Stimulated activated CD4-positive, alpha-beta T cell treated with anti-CD3 and anti-CD28 coated beads, Interleukin-12 subunit alpha, Interleukin-12 subunit beta, amount 100 ng/mL, for 4 hours (primary cell): ENCODE measurements at places on chromosomes 12 and 14.

DNA sequence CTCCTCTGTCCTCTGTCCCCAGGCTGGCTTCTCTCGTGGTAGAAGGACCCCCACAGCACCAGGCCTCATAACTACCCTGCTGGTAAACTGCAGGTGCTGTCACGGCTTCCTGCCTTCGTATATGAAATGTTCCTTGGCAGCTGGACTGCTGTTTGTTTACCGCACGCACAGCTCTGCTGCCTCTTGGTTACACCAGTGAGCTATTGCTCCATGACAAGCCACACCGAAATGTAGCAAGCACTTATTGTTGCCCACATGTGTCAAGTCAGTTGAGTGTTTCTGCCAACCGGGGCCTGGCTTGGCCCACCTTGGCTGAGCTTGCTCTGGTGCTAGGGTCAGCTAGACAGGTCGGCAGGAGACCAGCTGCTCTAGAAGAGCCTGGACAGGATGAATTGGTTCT lies 21.7 kb upstream of the TCL1B start:
- no peak for DNase-seq

- DNase-seq: no peak
These were observed 10.6 kb downstream of the CEP128 start for GRCh38 chr14:80930836-80931389.

DNA sequence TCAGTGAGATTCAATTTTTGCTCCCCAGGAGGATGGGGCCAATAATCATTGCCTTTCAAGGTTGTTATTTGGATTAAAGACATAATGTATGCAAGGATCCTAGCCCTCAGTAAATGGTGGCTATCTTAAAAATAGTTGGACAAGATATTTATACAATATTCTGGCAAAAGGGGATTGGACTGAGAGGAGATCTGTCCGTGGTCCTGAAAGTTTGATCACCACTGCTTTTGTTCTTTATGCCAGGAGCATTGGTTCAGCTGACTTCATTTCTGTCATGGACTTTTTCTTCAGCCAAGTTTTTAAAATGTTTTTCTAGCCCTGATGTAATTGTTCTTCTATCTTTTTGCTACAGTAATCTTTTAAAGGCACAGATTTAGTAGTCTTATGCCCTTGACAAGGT lies 70.2 kb upstream of the TCL1A start:
- DNase-seq: no peak

DNA sequence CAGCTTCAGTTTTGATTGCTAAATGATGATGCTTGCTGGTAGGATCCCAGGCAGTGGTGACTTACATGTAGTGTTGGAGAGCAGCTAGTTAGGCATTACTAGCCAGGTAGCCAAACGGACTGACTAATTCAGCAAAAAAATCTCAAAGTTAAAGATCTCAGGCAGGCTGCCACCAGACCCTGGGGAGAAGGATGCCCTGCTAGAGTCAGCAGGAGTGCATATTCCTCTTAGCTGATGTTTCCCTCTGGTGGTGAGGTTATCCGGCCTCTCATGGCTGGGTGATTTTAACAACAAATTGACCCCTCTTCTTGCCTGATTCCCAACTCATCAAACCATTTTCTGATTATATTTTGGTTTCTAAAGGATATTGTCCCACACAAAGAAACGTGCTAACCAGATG lies 2.8 kb downstream of the EFS start:
- no peak for DNase-seq

DNA sequence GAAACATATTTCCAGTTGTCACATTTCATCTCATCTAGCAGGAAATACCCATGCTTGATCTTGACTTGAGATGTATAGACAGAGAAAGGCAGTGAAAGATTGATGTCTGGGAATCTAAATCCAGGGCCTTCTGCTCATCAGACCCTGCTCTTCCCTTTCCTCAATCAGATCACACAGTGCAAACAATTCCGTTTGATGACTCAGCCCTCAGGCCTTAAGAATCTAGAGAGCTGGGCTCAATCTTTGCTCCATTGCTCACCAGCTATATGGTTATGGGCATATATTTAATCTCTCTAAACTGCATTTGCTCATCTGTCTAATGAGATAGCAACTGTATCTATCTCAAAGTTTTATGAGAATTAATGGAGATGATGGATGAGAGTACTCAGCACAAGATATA lies 201.8 kb upstream of the CCDC196 start:
- no peak for DNase-seq

GRCh38 chr14:30225176-30225575 lies 297.5 kb upstream of the PRKD1 start:
- no peak for DNase-seq

DNA sequence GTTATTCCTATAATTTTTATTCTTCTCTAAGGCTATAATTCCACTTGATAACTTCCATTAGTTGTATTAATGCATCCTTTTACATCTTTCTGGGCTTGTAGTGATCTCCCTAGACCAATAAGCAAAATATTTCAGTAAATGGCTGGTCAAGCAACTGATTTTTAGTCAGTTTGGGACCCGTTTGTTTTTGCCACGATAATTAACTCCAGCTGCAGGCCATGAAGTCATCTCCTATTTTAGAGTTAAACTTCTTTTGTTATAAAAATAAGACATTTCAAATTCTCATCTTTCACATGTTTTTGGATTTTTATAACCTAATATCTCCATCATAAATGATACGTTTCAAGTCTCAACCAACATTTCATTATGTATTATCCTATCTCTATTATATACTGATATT lies 49.4 kb downstream of the MAGOHB start:
- no peak for DNase-seq

- DNase-seq: no peak
These were observed 50.5 kb downstream of the LMNTD1 start for GRCh38 chr12:25502596-25502995.

- no peak for DNase-seq
These were observed 109.0 kb upstream of the AMIGO2 start for GRCh38 chr12:47188576-47189441.

GRCh38 chr14:56799343-56799645 lies 11.0 kb downstream of the OTX2 start:
- no peak for DNase-seq

GRCh38 chr12:16884056-16884455 lies 278.1 kb upstream of the LMO3 start:
- no peak for DNase-seq

GRCh38 chr14:37709419-37710195 lies 114.2 kb downstream of the TTC6 start:
- DNase-seq: no peak

DNA sequence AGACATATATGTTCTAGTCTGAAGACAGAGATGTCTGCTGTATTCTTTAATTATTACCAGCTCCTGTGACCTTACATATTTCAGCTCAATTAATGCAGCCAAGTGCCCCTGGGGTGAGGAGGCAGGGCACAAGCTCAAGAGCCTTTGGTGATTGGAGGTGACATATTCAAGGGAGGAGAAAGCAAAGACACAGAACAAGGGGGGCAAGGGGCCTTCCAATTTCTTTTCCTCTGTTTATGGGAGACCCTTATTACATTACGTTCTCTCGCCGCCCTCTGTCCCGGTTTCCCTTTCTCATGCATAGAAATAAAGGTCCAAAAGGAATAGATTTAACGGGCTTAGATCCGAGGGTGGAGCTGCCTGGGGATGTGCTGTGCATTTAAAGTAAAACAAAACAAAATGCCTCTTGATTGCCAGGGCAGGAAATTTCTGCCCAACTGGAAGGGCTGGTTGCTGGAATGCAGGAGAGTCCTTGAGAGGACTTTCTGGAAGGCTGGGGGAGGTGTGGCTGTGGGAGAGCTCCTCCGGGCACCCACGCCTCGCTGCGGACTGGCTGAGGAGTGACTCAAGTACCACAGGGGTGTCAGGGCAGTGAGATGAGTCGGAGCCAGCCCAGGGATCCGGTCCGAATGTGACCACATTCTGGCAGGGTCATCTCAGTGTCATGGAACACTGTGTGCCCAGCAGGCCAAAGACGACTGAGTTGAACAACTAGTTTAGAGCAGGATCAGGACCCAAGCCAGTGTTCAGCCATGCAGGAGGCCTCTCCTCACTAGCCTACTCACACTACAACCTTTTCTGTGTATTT lies 32.1 kb upstream of the GSG1 start:
- no peak for DNase-seq

DNA sequence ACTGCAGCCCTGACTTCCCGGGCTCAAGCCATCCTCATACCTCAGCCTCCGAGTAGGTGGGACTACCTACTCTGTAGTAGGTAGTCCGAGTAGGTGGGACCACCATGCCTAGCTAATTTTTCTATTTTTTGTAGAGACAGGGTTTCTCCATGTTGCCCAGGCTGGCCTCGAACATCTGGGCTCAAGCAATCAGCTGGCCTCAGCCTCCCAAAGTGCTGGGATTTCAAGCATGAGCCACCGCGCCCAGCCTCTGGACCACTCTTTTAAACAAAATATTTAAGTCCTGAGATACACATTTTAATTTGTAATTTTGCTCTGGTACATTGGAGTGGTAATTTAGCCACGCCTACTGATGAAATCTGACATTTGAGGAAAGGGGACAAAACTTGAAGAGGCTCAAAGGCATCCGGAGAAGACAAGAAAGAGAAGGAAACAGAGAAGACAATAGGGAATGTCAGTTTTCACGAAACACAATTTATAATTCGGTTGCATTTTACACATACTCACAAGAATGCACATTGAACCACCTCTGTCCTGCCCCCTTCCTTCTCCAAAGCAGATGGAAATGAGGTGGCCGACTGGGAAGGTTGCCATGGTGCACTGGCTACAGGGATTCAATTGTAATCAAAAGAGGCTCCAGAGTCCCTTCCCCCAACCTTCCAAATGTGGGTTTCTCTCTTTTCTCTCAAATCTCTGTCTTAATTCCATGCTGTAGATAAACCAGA lies 9.7 kb upstream of the TUBA1A start:
- DNase-seq: no peak

GRCh38 chr12:84730561-84731162 lies 181.9 kb downstream of the SLC6A15 start:
- DNase-seq: no peak

DNA sequence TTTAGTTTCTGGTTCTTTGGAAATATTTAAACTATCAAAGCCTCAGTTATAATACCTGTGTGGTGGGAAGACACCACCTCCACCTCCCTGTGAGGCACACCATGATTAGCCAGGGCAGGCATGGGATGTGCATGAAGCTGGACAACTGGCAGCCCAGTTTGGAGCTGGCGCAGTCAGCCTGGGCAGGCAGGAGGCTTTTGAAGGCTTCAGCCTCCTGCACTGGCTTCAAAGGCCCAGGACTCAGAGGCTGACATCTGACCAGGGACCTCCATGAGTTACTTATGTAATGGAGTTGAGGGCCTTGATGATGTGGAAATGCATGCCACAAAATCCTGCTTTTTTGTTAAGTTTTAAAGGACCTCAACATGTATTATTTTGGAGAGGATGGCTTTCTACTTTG lies 30.3 kb downstream of the C14orf132 start:
- DNase-seq: no peak

DNA sequence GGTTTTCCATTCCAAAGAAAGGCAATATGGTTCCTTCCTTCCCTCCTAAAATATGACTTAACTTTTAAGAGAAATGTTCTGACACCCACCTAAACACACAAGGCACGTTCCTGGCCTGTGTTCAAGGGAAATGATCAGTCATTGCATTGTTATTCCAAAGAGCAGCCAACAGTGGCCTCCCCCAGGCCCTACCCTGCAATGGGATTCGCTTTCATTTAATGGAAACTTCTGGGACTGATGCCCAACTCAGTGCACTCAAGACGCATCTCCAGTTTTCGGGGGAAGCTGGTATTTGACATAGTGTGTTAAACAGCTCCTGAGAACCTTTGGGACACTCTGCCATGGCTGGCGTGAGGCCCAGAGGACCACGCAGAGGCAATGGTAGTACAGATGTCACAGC lies 65.9 kb downstream of the DDX51 start:
- DNase-seq: no peak

DNA sequence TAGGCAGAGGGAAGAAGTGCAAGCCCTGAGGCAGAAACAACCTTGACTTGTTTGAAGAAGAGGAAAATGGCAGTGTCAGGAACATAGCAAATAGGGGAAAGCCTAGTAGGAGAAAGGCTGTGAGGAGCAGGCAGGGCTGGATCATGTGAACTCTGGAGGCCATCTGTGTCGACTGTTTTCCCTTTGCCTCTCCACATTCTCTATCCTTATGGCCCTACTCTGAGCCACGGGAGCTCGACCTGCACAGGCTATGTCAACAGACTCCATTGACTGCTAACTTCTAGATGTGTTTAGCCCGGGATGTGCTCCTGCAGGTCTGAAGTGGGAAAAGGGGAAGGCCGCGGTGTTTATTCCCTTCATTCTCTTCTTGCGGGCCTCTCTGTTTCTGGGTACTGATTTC lies 35.2 kb downstream of the EGLN3 start:
- no peak for DNase-seq

GRCh38 chr12:120257041-120257821 lies 8.3 kb downstream of the PXN start:
- DNase-seq: no peak

DNA sequence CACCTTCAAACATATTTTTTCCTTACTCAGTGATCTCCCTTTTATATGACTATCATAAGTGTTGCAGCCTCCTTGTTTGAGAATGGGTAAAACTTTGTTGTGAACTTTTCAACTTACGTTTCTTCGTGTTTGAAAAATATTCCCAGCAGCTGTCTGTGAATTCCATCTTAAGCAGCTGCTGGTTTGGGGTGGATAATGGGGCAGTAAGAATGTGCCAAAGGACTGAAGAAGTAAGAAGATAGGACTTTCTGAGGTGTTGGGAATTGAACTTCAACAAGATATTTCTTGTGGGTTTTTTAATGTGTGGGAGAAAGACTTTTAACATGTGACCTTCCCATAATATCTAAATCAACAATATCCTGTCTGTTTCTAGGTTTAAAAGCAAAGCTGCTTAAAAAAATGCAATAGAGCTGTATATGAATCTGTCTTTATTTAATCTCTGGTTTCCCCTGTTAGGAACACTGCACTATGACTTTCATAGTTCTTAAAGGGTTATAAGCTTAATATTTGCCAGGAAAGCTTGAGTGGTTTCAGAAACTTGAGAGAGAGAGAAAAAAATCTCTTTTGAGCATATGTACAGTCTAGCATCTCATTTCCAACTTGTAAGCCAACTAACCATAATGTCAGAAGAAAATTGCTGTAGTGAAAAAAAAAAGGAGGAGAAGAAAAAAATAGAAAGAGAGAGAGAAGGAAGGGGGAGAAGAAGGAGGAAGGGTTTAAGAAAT lies 1659.2 kb upstream of the FLRT2 start:
- no peak for DNase-seq

DNA sequence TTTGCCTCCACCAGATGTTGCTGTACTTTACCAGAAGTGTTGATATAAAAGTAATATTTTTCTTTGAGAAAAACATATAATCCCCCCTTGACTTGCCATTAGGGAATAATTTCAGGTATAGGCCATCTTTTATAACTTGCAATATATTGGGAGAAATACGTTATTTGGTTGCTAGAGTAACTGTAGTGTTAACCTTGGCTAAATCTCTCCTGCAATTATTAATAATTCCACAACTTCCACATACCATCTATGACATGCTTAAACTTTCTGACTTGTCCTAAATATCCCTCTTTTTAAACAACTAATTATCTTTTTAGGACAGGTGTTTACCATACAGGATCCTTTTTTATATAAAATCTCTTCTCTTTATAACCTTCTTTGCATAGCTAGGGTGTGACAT lies 1048.2 kb downstream of the SLC16A7 start:
- DNase-seq: no peak

- no peak for DNase-seq
These were observed 49.7 kb downstream of the KIF21A start for GRCh38 chr12:39393179-39393578.
